ENCODE measurements at places on chromosomes 4 and X.

DNA sequence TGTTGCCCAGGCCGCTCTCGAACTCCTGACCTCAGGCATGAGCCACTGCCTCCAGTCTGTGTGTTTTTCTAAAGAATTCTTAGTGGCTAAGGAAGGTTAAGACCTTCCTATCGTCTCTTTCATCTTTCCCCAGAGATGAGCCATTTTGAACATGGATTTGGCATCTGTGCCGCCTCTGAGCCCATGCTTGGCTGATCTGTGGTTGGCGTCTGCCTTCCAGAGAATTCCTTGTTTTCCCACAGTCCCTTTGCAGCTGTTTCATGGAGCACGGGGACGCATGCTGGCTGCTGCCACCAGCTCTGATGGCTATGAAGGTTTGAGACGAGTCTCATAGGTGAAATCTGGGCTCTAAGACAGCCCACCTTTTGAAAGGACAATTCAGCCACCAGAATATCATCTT lies 60.4 kb downstream of the SHROOM2 start:
- no peak for DNase-seq

DNA sequence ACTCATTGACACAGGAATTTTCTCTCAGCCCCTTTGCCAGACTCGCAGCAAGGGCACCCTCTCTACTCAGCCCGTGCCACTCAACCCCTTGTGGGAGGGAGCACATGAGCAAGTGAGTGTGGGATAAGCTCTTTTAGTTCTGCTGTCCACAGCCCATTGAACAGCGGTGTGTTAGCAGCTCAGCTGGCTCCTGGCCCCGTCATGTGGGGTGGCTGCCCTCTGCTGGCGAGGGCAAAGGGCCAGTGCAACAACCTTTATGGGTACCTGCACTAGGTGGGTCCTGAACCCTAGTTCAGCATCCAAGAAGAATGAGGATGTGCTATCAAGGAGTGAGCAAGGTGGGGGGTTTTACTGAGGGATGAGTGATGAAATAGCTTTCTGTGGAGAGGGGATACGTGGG lies 85.0 kb upstream of the ZNF81 start:
- DNase-seq: peak; percentile 31

- no peak for DNase-seq
Measured at GRCh38 chr4:6020613-6021012, 2.4 kb upstream of the C4orf50 start.

- peak; percentile 46 for DNase-seq
Measured at GRCh38 chr4:27692158-27692557, 831.5 kb downstream of the STIM2 start.

DNA sequence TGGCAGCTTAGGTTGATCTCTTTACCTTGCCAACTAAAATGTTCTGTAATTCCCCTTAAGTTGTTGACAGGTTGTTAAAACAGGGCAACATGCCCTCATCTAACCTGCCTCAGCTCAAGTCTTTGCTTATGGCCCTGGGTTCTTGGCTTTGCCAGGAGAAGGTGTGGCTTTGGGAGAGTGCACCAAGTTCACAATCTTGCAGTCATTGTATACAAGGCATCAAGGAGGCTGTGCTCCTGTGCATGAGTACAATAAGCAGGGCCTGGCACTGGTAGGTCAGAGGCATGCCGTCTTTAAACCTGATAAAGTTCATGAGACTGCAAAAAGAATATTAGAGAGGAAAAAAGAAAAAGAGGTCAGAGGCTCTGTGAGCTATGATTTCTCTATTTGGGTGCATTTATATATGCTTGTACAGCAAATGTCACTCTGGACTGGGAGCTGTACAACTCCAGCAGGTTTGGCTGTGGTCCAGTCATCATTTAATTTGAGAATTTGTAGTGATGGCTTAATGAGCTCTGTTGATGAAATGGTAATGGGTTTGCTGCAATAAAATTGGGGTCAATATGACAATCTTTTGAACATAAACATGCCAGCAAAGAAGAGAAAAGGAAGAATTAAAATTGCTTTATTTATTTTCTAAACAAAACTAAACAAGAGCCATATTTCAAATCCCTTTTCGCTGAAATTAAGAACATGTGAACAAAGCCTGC lies 30.3 kb downstream of the AREG start:
- no peak for DNase-seq

DNA sequence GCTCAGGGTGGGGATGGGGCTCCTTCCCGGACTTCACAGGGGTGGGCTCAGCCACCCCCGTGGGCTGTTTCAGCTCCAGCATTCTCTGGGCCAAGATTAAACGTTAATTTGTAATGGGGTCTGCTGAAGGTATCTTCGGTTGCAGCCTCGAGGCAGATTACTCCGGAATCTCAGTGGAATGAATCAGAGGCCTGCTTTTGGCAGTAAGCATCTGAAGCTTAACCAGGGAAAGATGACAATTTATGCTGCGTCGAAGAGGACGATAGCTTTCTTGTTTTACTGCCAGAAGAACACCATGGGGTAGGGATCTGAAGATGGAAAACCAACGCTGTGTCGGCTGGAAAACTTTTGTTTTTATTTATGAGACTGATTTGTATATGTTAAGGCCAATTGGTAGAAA lies 129.2 kb upstream of the MSX1 start:
- DNase-seq: peak; percentile 29

- no peak for DNase-seq
Measured at GRCh38 chrX:115400960-115401359, 111.4 kb downstream of the LUZP4 start.

- no peak for DNase-seq
Measured at GRCh38 chr4:39429476-39430334, 23.0 kb downstream of the KLB start.

Data from iris pigment epithelial cell (primary cell).